Aorta (tissue), 5 donors: ENCODE measurements at places on chromosomes 1 and 21. TPM values are rescaled to one million over a fixed set of nuclear protein-coding genes. Genes with fewer than 3 reads are reported as not detected.

DNA sequence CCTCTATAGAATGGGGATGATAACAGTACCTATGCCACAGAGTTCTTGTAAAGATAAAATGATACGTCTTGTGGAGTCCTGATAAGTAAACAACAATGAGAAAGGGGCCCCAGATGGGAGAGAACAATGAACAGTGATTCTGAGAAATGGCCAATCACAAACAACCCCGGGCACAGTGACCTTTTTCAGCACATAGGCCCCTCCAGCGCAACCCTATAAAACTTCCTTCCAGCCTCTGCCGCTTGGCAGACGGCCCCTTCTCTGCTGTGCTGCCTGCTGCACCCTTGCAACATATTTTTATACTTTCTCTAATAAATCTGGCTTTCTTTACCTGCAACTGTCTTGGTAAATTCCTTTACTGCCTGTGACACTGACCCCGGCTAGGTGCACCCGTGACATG, 8.9 kb downstream of the RCAN1 start:
- DNase-seq, result no peak

- DNase-seq, result no peak
Measured at GRCh38 chr1:229629261-229629660, 3.2 kb downstream of the URB2 start.

GRCh38 chr1:56061824-56062223, 517.5 kb downstream of the PLPP3 start:
- no peak for DNase-seq

BRINP3 gene
- total RNA-seq, result not detected

S100A9 gene
- 276 TPM for total RNA-seq

DNA sequence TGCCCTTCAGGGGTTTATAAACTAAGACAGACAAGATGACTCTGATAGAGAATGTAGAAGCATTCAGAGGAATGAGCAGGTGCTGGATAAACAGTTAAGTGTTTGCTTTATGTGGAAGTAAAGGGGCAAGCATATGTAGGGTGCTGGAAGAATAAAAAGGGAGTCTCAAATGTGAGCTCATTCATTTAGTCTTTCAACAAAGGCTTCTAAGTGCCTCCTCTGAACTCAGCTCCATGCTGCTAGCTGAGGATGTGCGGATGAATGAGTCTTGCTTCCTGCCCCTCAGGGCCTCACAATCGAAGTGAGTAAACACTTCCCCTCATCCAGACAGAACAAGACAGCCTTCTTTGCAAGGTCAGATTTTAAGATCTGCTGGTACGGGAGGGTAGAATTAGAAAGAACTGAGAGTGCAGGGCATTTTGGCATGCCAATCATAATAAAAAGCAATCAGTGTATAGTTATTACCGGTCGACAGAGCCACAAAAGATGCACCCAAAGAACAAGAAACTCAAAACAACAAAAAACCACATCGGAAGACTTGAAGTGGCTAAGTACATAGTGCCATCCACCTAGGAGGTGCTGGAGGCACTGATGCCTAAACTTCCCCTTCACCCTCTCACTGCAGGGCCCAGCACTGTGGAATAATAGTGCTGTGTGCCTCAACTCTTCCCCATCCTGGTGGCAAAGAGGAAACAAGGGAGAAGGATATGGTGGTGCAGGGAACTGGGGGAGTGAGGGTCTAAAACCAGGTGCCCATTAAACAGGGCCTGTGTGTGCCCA, 69.8 kb downstream of the TNR start:
- DNase-seq, result no peak

RGS7 gene
- total RNA-seq, result not detected

DNA sequence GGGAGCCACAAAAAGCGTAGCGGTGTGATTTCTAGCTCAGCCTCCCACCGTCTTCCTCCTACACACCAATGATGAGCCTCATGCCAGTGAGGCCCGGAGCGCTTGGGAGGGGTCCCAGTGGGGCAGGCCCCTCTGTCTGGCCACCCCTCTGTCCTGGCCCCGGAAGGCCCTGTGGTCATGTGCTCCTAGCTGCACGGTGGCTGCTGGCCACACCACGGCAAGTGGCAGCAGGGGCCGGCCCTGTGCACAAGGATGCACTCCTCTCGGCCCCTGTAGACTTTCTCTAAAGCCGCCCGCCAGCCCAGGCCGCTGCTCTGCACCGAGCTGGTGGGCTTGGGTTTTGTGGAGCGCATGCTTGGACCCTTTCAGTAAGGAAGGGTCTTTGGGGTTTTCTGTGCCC, 53.6 kb downstream of the KCNAB2 start:
- peak; percentile 36 for DNase-seq

- DNase-seq, result no peak
Measured at GRCh38 chr1:150809651-150810050, 1.6 kb upstream of the CTSK start.

OR6K3 gene
- total RNA-seq, result not detected

LEFTY1 gene
- total RNA-seq, result 0.63 TPM

- DNase-seq, result no peak
Measured at GRCh38 chr1:232351335-232351734, 278.6 kb downstream of the SIPA1L2 start.

DNA sequence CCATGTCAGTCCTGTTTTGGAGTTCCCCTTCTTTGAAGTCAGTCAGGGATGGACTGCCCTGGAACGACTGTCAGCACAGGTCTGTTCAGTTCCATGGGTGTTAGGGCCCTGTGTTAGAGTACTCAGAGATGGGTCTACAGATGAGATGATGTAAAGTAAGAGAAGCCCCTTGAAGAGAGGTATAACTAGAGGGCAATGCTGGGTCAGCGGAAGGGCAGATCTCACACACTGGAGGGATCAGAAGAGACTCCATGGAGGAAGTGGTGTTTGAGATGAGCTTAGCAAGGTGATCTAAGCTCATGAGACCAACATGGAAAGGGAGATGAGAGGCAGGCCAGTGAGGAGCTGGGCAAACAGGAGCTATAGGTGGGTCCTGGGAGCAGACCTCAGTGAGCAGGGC, 7.6 kb downstream of the PPFIA4 start:
- no peak for DNase-seq

GRCh38 chr1:112196731-112197130, 199.3 kb upstream of the CTTNBP2NL start:
- DNase-seq, result no peak

- peak; percentile 45 for DNase-seq
Measured at GRCh38 chr1:204255966-204256365, 42.2 kb upstream of the GOLT1A start.

GRCh38 chr1:149884433-149885338, 14.7 kb upstream of the BOLA1 start:
- no peak for DNase-seq

DNA sequence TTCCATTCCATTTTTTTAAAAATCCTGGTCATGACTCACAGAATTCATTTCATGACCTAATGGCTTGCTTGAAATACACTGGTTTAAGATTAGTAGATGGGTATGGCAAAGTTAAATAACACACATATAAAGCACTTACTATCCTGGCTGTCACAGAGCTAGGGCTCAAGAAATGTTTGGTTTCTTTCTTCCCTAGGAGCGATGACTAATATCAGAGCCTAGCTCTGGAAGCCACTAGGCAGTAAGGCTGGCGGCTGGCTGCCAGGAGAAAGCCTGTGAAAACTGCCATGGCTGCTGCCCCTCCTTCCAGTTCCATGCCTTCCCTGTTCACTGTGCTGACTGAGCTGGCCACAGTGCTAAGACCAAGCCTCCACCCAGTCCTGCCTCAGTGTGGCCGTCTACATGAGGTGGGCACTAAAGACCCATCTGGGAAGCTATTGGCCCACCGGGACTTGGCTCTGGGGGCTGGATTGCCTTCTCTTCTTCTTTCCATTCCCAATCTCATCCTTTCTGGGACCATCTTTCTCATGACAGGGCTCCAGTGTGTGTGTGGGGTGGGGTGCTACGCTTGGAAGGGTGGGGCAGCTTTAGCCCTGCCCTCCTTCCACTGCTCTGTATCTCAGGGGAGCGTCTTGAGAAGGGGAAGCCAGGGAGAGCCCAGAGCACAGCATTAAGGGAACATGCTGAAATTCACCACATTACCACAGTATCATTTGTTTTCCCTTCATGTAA, 10.8 kb upstream of the ASCL5 start:
- DNase-seq, result peak; percentile 89
